ENCODE measurements at places on chromosomes 12 and 14.

GRCh38 chr14:59823179-59823578 is 47.4 kb downstream of the RTN1 start:
- H3K4me1 ChIP-seq, result no peaks in the 10 kb centered on the region
- no peak overlapping the region for H3K4me3 ChIP-seq
- H3K27ac ChIP-seq, result no peak overlapping the region
- H3K36me3 ChIP-seq, result no peaks in the 10 kb centered on the region
- DNase-seq, result no peak

DNA sequence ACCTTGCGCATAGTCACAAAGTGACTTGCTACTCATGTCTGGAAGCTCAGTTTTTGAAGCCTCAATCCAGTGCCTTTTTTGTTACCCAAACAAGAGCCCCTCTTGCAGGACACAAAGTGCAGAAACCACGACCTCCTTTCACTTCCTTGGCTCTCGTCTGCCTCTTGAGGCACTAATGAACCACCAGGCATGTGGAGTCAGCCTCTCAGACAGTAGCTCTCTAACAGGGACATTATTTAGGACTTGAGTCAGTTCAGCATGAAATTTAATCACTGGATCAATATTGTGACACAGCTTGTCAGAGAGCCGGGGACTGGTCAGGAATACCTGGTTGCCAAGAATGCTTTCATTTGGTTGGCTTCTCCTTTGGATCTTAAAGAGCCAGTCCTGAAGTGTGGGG is 46.7 kb downstream of the HSPB8 start:
- no peak overlapping the region for H3K27ac ChIP-seq
- DNase-seq, result no peak
- H3K4me1 ChIP-seq, result no peaks in the 10 kb centered on the region

GRCh38 chr12:13090054-13090453 is 13.4 kb downstream of the GSG1 start:
- no peaks in the 10 kb centered on the region for H3K27me3 ChIP-seq
- H3K4me1 ChIP-seq, result peaks cover 11% of the 10 kb centered on the region
- no peak overlapping the region for H3K4me3 ChIP-seq
- DNase-seq, result no peak
- no peaks in the 10 kb centered on the region for H3K36me3 ChIP-seq
- no peak overlapping the region for H3K27ac ChIP-seq

DNA sequence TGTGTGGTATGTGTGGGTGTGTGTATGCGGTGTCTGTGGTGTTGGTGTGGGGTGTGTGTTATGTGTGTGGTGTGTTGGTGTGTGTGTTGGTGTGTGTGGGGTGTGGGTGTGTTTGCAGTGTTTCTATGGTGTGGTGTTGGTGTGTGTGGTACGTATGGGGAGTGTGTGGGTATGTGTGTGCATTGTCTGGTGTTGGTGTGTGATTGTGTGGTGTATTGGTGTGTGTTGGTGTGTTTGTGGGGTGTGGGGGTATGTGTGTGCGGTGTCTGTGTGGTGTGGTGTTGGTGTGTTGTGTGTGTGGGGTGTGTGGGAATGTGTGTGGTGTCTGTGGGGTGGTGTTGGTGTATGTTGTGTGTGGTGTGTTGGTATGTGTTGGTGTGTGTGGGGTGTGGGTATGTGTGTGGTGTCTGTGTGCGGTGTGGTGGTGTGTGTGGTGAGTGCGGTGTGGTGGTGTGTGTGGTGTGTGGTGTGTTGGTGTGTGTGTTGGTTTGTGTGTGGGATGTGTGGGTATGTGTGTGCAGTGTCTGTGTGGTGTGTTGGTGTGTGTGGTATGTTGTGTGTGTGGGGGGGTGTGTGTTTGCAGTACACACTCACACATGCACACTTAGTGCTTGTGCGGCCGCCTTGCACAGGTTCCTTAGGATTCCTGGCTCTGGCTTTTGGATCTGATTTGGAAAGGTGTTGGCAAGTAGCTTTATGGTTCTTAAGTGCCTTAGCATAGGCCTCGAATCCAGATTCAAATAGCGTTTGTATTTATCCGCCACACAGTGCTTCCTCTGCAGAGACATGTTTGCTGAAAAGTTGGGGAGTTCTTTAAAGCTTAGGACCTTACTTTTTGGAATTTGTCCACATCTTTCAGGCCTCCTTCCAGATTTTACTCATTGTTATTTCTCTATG is 16.4 kb downstream of the MLXIP start:
- H3K27me3 ChIP-seq, result no peaks in the 10 kb centered on the region
- peak overlapping the region; percentile 48 for H3K27ac ChIP-seq
- DNase-seq, result no peak
- H3K36me3 ChIP-seq, result no peaks in the 10 kb centered on the region
- peaks cover 86% of the 10 kb centered on the region for H3K4me1 ChIP-seq

GRCh38 chr12:64679487-64680001 is 69.2 kb downstream of the RASSF3 start:
- H3K27ac ChIP-seq, result peak overlapping the region; percentile 59
- H3K4me1 ChIP-seq, result peaks cover 41% of the 10 kb centered on the region
- DNase-seq, result peak; percentile 87
- H3K36me3 ChIP-seq, result no peaks in the 10 kb centered on the region

- H3K27me3 ChIP-seq, result peaks cover 6% of the 10 kb centered on the region
- H3K27ac ChIP-seq, result no peak overlapping the region
- H3K4me3 ChIP-seq, result no peak overlapping the region
- H3K36me3 ChIP-seq, result no peaks in the 10 kb centered on the region
These were observed 97.3 kb upstream of the RBM19 start for GRCh38 chr12:114063435-114063834.

DNA sequence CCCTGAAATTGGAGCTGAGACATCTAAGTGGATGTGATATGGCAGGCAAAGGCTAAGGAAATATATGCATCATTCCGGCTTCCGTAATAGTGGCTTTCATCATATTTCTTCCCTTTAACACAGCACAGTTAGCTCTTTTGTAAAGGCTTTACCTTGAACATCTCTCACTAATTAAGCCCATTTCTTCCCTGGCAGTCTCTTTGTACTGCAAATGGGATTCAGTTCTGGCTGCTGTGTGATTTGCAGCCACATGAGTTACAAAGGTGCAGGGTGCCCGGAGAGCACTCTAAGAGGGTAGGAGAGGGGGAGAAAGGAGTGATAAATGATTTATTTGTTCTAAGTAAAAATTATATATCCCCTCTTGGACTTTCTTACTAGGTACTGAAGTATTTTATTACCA is 232.1 kb upstream of the CCDC196 start:
- no peaks in the 10 kb centered on the region for H3K27me3 ChIP-seq
- H3K36me3 ChIP-seq, result no peaks in the 10 kb centered on the region
- no peak overlapping the region for H3K4me3 ChIP-seq
- no peak overlapping the region for H3K27ac ChIP-seq

DNA sequence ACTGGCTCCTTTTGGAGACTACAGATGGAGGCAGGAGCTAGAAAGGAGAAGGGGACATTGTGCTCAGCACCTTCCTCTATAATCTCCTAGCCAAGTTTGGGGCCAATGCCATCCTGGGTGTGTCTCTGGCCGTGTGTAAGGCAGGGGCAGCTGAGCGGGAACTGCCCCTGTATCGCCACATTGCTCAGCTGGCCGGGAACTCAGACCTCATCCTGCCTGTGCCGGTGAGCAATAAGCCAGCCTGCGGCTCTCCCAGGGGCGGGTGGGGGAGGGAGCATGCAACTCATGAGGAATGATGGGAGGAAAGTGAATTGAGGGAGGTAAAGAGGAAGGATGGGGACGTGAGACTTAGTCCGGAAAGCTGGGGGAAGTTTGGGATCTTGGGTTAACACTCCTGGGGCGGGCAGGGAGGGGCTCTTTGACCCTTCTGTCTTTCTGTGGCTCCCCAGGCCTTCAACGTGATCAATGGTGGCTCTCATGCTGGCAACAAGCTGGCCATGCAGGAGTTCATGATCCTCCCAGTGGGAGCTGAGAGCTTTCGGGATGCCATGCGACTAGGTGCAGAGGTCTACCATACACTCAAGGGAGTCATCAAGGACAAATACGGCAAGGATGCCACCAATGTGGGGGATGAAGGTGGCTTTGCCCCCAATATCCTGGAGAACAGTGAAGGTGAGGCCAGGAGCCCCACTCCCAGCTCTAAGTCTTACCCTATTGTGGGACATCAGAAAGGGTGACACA is 3.3 kb downstream of the ENO2 start:
- H3K4me1 ChIP-seq, result peaks cover 20% of the 10 kb centered on the region
- H3K27me3 ChIP-seq, result no peaks in the 10 kb centered on the region
- peaks cover 5% of the 10 kb centered on the region for H3K36me3 ChIP-seq

DNA sequence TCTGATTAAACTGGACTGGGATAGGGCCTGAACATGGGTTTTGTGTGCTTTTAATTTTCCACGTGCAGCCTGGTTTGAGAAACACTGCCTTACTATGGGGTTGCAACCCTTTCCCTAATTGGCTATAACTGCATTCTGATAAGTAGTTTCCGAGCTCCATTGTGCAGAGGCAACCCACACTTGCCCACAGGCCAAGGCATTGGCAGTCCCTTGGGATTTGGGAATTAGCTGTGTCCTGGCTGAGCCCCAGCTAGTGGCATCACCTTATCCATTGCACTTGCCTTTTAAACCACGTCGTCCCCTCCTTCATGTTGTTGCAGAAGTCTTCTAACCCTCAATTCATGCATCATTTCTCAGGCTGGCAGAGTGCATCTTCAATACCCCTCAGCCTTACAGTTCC is 10.2 kb downstream of the VCPKMT start:
- no peaks in the 10 kb centered on the region for H3K27me3 ChIP-seq
- DNase-seq, result no peak
- peaks cover 28% of the 10 kb centered on the region for H3K36me3 ChIP-seq
- H3K4me1 ChIP-seq, result peaks cover 8% of the 10 kb centered on the region

GRCh38 chr12:11838403-11838802 is 188.9 kb downstream of the ETV6 start:
- H3K27ac ChIP-seq, result peak overlapping the region; percentile 76
- no peaks in the 10 kb centered on the region for H3K27me3 ChIP-seq
- no peak for DNase-seq

DNA sequence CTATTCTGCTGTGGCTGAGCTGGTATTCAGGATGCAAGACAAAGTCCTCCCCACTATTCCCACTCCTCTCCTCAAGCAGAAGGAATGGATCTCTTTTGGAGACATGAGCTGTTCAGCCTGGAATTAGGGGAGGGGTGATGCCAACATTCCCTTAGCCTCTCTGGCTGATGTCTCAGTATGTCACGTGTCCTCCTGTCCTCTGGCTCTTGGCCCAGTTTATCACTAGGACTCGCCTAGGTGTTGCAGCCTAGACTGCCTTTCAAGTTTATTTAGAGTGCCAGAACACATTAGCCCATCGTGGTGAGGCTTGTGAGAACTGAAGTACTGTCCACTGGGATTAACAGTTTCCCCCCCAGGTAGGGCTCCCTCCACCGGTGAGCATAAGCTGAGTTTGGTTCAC is 239.9 kb upstream of the MIS18BP1 start:
- H3K4me1 ChIP-seq, result no peaks in the 10 kb centered on the region
- H3K4me3 ChIP-seq, result no peak overlapping the region
- no peaks in the 10 kb centered on the region for H3K27me3 ChIP-seq
- H3K27ac ChIP-seq, result no peak overlapping the region
- no peak for DNase-seq
- no peaks in the 10 kb centered on the region for H3K36me3 ChIP-seq

DNA sequence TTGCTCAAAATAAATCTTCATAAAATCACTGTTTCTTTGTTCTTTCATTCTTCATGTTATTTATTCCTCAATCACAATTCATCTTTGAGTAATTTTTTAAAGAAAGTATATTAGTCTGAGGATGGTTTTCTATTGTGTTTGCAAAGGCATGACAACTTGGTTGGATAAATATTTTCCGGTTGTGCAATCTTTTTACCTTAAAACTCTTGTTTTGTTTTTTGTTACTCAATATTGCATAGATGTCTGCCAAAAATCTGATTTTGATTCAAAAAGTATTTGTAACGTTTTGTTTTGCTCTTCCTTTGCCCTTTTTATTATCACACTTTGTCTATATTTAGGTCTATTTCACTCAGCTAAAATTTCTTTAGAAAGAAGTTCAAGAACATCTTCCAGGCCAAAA is 86.2 kb upstream of the SYT1 start:
- H3K27me3 ChIP-seq, result no peaks in the 10 kb centered on the region
- DNase-seq, result no peak
- H3K36me3 ChIP-seq, result no peaks in the 10 kb centered on the region
- H3K4me3 ChIP-seq, result no peak overlapping the region
- no peak overlapping the region for H3K27ac ChIP-seq

- DNase-seq, result no peak
- H3K4me3 ChIP-seq, result no peak overlapping the region
- no peaks in the 10 kb centered on the region for H3K36me3 ChIP-seq
- no peaks in the 10 kb centered on the region for H3K4me1 ChIP-seq
These were observed 73.8 kb upstream of the OSBPL8 start for GRCh38 chr12:76633415-76633814.

DNA sequence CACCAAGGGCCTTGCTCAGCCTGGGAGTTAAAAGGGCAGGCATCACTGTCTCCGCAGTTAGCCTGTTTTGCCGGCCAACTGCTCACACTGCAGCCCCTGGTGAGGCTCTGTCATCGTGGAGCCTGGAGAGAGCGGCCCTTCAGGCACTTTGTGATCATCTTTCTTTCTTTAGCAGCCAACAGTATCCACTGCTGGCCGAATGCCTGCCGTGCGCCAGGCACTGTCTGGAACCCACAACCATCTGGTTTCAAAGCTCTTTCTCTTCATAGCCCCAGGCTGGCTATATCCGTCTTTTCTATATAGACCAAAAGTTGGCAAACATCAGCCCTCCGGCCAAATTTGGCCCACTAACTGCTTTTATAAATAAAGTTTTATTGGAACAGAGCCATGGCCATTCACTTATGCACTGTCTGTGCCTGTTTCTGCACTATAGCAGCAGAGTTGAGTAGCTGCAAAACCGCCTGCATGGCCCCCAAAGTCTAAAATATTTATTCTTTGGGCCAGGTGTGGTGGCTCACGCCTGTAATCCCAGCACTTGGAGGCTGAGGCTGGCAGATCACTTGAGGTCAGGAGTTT is 29.5 kb downstream of the SLC8B1 start:
- no peaks in the 10 kb centered on the region for H3K4me1 ChIP-seq
- no peak overlapping the region for H3K4me3 ChIP-seq
- no peak for DNase-seq
- H3K36me3 ChIP-seq, result peaks cover 63% of the 10 kb centered on the region

DNA sequence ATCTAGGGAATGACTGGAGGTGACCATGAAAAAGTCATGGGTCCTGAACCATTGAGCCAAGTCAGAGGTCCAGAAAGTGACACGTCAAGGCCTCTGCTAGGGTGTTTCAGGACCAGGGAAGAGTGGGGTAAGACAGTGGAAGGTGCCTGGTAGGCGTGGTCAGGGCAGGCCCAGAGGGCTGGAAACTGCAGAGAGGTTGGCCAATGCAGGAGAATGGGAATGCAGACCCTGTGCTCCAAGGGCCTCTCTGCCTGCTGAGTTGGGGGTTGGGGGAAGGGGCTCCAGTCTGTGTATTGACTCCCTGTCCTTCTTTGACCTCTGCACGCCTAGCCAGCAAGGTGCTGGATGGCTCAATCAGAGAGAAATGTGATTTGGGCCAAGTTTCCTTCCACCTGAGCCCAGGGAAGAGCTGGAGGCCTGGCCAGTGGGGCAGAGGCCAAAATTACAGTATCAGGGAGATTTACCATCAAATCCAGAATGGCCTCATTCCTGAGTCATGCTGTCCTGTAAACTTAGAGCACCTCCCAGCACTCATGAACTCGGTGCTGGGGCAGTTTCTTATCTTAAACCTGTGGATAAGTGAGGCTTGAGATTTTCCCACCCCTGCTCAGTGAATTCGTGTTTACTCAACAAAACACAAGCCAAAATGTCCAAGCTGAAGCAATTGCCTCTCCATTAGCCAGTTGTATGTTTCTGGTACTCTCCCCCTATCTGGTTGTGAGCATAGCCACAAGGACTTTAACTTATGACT is 24.4 kb downstream of the IRF2BPL start:
- H3K4me1 ChIP-seq, result peaks cover 53% of the 10 kb centered on the region
- H3K27me3 ChIP-seq, result no peaks in the 10 kb centered on the region
- no peak overlapping the region for H3K4me3 ChIP-seq
- H3K27ac ChIP-seq, result no peak overlapping the region
- DNase-seq, result no peak
